ENCODE measurements at places on chromosomes 6 and 20.

GRCh38 chr6:145529582-145529981, 205.7 kb downstream of the EPM2A start:
- H3K4me3 ChIP-seq, result no peak overlapping the region
- no peak overlapping the region for H3K27ac ChIP-seq
- H3K4me1 ChIP-seq, result no peaks in the 10 kb centered on the region
- H3K27me3 ChIP-seq, result no peaks in the 10 kb centered on the region
- no peak for DNase-seq

DNA sequence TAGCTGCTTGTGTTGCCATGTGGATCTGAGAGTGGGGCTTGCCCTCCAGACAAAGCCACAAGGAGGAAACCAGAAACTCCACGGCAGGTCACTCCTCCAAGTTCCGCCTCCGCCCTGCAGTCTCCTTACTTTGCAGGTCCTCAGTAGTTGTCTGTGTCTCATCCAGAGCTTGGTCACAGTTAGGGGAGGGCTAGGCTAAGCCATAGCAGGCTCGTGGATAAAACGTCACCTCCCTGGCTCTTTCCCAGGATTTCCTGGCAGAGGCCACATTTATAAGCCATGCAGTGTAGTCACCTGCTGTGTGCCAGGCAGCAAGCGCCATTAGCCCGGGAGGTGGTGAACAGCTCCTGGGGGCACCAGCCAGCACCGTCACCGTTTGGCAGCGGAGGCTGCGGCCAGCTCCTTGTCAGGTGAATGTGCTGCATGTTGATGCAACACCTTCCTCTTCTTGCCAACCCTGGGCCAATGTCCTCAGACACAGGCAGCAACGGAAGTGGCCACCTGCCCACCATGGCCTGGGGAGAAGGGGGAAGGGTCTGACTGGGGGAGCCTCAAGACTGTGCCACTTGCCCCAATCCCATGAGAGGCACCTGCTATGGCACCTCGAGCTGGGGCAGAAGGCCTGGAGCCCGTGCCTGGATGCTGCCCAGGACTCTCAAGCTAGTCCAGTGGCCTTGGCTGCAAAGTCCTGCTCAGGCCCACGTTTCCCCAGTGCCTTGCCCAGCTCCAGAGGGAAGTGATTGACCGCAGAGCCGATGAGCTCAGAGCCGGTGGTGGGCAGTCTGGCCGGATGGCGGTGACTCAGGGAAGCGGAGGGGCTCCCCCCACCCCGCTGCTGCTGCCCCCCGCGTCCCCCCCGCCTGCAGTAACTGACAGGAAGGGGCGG, 39.0 kb upstream of the SLCO4A1 start:
- H3K27ac ChIP-seq, result peak overlapping the region; percentile 44
- H3K4me1 ChIP-seq, result peaks cover 28% of the 10 kb centered on the region
- peak overlapping the region; percentile 18 for H3K4me3 ChIP-seq
- peak; percentile 46 for DNase-seq
- no peaks in the 10 kb centered on the region for H3K36me3 ChIP-seq
- peaks cover 53% of the 10 kb centered on the region for H3K27me3 ChIP-seq

GRCh38 chr20:32903666-32904175, 45.0 kb downstream of the EFCAB8 start:
- H3K36me3 ChIP-seq, result no peaks in the 10 kb centered on the region
- H3K27me3 ChIP-seq, result no peaks in the 10 kb centered on the region
- no peak overlapping the region for H3K27ac ChIP-seq

DNA sequence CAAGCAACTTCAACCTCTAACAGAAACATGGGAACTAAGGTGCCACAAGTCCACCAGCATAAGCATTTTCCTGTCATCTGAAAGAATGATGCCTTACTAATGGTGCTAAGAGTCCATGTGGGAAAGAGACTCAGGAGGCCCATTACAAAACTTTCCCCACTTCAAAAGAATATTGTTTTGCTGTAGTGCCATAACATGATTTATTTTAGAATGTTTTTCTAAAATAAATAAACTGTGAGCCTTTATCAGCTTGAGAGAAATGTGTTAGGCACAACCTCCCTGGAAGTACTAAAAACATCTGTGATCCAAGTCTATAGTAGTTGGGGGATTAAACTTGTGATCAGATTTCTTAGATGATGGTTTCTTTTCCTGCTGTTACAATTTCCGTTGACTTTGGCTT, 330.1 kb upstream of the MAP3K7 start:
- H3K4me3 ChIP-seq, result no peak overlapping the region
- no peaks in the 10 kb centered on the region for H3K4me1 ChIP-seq
- H3K27ac ChIP-seq, result no peak overlapping the region
- no peak for DNase-seq
- H3K36me3 ChIP-seq, result no peaks in the 10 kb centered on the region

- no peak overlapping the region for H3K4me3 ChIP-seq
- no peaks in the 10 kb centered on the region for H3K27me3 ChIP-seq
- no peaks in the 10 kb centered on the region for H3K36me3 ChIP-seq
- no peaks in the 10 kb centered on the region for H3K4me1 ChIP-seq
- DNase-seq, result no peak
- H3K27ac ChIP-seq, result no peak overlapping the region
These were observed 451.8 kb downstream of the CD83 start for GRCh38 chr6:14569394-14569793.

GRCh38 chr20:19922716-19923115, 94.4 kb upstream of the NAA20 start:
- no peaks in the 10 kb centered on the region for H3K36me3 ChIP-seq
- H3K27ac ChIP-seq, result no peak overlapping the region
- no peak for DNase-seq
- no peaks in the 10 kb centered on the region for H3K27me3 ChIP-seq
- H3K4me1 ChIP-seq, result no peaks in the 10 kb centered on the region
